ENCODE measurements at places on chromosomes 6 and 20.

GRCh38 chr6:1222728-1223595 is 88.9 kb upstream of the FOXQ1 start:
- DNase-seq: no peak

GRCh38 chr20:4802527-4802926 is 80.8 kb downstream of the PRND start:
- DNase-seq: no peak

DNA sequence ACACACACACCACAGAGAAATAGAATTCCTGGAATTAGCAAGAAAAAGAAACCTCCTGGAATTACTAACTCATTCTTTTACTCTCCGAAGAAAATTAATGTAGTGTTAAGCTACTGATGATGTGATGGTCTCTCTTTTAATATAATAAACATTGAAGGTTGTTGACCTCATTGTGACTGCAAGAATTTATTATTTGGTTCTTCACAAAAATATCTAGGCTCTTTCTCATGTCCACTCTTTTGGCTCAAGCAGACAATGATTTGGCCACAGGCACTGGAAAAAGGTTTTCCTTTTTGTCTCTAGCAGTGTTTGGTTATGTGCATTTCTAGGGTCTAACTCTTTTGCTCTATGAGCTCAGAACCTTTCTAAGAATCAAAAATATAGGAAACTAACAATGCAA is 811.9 kb downstream of the TENT5A start:
- no peak for DNase-seq

GRCh38 chr6:45472382-45472781 is 94.6 kb upstream of the SUPT3H start:
- DNase-seq: no peak

- DNase-seq: no peak
Measured at GRCh38 chr20:33684533-33685327, 1.5 kb downstream of the E2F1 start.

GRCh38 chr20:46058599-46059281 is 29.7 kb downstream of the SLC12A5 start:
- no peak for DNase-seq
